Transverse colon (tissue), 4 donors: ENCODE measurements at places on chromosomes 2 and 18. TPM values are rescaled to one million over a fixed set of nuclear protein-coding genes. Genes with fewer than 3 reads are reported as not detected.

LRP2 gene
- total RNA-seq: not detected

ADGRF3 gene
- total RNA-seq: not detected

CHRNG gene
- not detected for total RNA-seq

TUBA4B gene
- total RNA-seq: not detected

RNF125 gene
- total RNA-seq: 11.3 TPM

COL4A3 gene
- total RNA-seq: 20.9 TPM

GPR155 gene
- total RNA-seq: 1.2 TPM

DSG4 gene
- not detected for total RNA-seq

LIMS3 gene
- total RNA-seq: not detected

NEU2 gene
- not detected for total RNA-seq

SNTG2 gene
- total RNA-seq: 1.9 TPM

MAPRE3 gene
- total RNA-seq: 48.1 TPM

PRSS56 gene
- total RNA-seq: not detected

ZNF24 gene
- 34.5 TPM for total RNA-seq

NOL4 gene
- 1.7 TPM for total RNA-seq

TIMM21 gene
- total RNA-seq: 38.1 TPM

ANKMY1 gene
- total RNA-seq: 64.0 TPM

POTEI gene
- total RNA-seq: not detected

RBM44 gene
- not detected for total RNA-seq
